T1000 (cell line): ENCODE measurements at places on chromosomes 2 and 18.

- DNase-seq: no peak
These were observed 69.0 kb downstream of the RRM2 start for GRCh38 chr2:10191554-10191953.

DNA sequence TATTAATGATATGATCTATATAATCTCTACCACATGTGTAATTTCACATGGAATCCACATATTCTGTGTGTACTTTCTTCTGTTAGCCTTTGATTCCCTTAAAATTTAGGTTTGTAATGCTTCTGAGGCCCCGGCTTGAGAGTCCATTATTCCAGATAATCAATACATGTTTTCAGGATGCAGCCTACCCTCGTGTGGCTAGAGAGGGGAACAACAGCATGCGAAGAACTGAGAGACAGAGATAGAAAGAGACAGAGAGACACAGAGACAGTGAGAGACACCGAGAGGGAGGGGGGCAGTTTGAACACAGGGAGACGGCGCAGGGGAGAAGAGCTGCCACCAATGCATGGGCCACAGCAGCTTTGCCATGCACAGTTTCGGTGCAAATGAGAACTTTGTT is 185.4 kb downstream of the SNTG2 start:
- no peak for DNase-seq

GRCh38 chr2:196168181-196168580 is 3.2 kb downstream of the STK17B start:
- DNase-seq: no peak

DNA sequence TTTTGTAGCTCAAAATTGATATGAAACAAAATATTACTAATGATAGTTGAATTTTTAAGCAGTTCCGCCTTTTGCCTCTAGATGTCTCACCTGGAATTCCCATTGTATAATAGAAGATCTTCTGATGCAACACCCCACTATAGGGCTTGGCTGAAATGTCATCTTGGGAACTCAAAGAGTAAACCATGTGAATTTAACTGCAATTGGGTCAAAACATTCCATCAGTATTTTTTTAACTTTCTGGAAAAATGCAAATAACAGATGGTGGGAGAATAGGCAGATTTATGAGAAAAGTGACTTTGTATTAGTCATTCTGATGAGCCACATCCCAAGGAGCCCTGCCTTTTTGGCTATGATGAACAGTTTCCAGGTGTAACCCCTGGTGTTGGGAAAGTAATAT is 489.9 kb downstream of the NYAP2 start:
- DNase-seq: no peak

DNA sequence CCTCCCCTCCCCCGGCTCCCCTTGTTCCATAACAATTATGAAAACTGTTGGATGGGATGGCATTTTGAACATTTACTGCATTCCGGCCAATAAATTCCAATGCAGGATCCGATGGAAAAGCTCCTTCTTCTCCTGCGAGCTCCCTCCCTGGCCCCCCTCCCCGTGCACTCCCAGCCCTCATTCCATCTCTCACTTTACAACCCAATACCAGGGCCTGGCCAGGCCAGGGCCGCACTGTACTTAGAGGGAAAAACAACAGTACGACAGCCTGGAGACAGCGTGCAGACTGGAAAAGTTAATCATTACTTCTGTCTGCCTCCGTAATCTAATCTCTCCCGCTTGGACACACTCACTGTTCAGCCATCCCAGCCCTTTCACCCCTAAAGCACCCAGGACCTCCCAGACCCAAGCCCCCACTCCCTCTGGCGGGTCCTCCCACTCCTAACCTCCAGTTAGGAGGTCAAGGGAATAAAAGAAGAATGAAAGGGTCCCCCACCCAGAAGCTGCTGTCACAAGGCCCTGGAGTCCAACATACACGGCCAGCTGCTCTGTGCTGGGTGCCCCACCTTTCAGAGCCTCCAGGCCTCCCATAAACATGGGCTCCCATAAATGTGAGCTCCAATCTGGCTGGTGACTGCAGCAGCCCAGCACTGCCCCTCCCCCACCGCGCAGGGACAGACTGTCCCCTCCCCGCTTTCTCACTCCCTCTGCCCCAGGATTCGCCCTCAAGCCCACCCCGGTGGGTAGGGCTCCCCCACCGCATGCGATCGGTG is 20.6 kb downstream of the SMAD7 start:
- DNase-seq: no peak

- DNase-seq: no peak
These were observed 641.7 kb downstream of the CBLN2 start for GRCh38 chr18:71902482-71902881.

GRCh38 chr18:73458186-73458964 is 590.6 kb upstream of the NETO1 start:
- DNase-seq: no peak

DNA sequence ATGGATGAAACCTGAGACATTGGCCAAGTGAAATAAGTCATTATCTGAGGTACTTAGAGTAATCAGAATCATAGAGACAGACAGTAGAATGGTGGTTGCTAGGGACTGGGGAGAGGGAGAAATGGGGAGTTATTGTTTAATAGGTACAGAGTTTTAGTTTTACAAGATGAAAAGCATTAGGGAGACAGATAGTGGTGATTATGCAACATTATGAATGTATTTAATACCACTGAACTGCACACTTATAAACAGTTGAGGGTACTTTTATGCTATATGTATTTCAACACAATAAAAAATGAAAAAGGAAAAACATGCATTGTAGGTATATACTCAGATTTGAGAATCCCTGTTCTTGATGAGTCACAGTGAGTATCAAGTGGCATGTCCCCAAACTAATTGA is 59.7 kb downstream of the EPC2 start:
- no peak for DNase-seq

- no peak for DNase-seq
These were observed 9.4 kb downstream of the KIF1A start for GRCh38 chr2:240810621-240811020.

GRCh38 chr2:108351889-108352288 is 25.9 kb upstream of the SULT1C4 start:
- no peak for DNase-seq

DNA sequence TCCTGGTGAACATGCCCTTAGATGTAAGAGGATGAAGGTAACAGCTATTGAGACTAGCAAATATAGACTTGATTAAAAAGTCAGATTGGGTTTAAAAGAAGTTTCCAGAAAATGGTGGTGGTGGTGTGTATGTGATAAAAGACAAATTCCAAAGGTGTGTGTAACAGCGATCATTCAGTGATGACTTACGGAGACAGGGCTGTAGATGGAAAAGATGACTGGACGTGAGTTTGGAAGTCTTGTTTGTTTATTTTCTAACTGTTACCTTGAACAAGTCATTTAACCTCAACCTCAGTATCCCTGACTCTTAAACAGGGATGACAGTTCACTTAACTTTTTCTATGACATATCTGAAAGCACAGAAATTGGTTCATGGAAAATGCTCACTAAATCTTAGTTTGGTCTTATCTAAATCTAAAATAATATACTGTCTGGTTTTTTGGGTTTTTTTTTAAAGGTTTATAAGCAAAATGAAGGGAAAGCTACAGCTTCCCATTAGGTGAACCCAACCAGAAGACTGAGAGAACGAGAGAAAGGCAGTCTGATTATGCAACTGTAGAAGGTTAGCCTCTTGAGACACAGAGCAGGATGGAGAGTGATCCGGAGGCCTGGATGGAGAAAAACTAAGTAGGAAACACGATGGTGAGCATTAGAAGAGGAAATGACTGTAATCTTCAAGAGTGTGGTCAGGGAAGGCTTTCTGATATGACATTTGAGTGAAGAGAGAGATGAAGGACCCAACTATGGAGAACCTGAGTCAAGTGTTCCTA is 71.9 kb downstream of the TCF4 start:
- DNase-seq: no peak

GRCh38 chr2:201939453-201939941 is 94.2 kb upstream of the FZD7 start:
- DNase-seq: no peak
